ENCODE measurements at places on chromosomes 13 and 19. TPM values are rescaled to one million over a fixed set of nuclear protein-coding genes. Genes with fewer than 3 reads are reported as not detected.

The ZNF528 gene
- 7.3 TPM for total RNA-seq

The RFX2 gene
- total RNA-seq: 5.7 TPM

The FBXO17 gene
- 29.0 TPM for total RNA-seq

The IFNL4 gene
- not detected for total RNA-seq

The OSCAR gene
- under 0.01 TPM for total RNA-seq

Measured in dermis microvascular lymphatic vessel endothelial cell (primary cell).